ENCODE measurements at places on chromosomes 7 and 10.

DNA sequence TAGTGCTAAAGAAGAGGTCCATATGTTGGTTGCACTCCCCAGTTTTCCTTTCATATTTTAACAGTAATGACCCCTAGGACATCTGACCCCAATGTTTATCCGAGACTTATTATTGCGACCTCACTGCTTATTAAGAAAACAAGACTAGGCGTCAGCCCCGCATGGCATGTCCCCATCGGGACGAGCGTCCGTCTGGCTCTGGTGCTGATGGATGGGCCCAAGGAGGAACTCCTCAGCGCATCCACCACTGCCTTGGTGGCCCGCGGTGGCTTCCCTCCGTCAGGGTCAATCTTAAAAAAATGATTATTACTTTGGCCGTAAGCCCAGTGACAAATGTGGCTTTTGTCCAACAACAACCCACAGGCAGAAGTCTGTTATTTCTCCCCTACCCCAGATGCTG lies 40.1 kb upstream of the CXCL12 start:
- no peak for DNase-seq

GRCh38 chr7:155289107-155289506 lies 8.6 kb upstream of the INSIG1 start:
- DNase-seq = no peak

GRCh38 chr7:45295222-45295621 lies 137.6 kb downstream of the RAMP3 start:
- no peak for DNase-seq

DNA sequence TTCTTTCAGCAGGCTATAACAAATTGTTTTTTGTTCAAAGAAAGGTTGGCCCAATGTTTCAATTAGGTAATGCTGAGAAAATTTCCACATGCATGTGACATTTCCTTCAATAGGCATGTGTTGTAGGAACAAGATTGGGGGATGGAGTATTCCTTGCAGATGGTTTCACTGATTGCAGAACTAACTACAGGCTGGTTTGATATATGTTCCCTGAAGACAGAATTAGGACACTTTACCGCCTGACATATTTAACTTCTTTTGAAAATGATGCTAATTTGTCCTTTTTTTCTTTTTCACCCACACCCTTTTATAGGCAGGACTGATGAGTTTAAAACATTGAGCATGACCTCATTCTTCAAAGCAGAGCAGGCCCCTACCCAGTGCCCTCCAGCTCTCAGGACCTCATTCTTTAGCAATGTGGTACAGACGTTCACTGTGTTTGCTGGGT lies 163.3 kb downstream of the CPED1 start:
- no peak for DNase-seq

DNA sequence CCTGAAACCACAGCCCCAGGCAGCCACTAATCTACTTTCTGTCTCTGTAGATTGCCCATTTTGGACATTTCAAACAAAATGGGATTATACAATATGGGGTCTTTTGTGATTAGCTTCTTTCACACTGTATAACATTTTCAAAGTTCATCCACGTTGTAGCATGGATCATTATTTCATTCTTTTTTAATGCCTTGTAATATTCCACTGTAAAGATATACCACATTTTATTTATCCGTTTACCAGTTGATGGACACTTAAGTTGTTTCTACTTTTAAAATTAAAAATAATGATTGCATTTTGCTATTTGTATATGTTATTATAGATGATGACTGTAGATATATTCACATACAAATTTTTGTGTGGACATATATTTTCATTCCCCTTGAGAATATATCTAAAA lies 60.7 kb downstream of the CUBN start:
- DNase-seq = no peak

DNA sequence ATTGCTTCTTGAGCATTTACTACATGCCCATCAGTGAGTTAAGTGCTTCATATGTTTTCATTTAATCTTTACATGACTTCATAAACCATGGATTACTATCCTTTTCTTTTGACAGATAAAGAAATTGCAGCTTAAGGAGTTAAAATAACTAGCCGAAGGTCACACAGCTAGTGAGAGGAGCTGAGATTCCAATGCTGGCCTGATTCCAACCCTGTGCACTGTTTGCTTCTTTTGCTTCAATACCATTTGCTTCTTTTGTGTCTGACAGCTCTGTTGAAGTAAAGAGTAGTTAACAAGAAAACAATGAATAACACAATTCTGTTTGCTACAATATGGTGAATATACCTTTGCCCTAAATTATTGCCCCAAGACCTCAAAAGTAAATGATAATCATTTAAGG lies 132.4 kb downstream of the GRM3 start:
- DNase-seq = no peak

- DNase-seq = no peak
Observed at GRCh38 chr10:63692220-63692896, 171.2 kb downstream of the REEP3 start.

GRCh38 chr7:141785706-141786552 lies 4.1 kb upstream of the TAS2R5 start:
- no peak for DNase-seq

DNA sequence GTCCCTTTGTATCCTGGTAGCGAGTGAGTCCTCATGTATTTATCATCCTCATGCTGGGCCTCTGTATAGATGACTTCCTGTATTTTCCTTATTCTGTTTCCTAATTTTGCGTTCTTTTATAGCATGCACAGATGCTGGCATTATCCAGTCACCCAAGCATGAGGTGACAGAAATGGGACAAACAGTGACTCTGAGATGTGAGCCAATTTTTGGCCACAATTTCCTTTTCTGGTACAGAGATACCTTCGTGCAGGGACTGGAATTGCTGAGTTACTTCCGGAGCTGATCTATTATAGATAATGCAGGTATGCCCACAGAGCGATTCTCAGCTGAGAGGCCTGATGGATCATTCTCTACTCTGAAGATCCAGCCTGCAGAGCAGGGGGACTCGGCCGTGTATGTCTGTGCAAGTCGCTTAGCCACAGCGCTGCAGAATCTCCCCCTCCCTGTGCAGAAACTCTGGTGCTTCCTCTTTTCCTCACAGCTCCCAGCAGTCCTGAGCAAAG lies 183.1 kb upstream of the PRSS58 start:
- DNase-seq = no peak

GRCh38 chr10:58952747-58953466 lies 223.5 kb upstream of the PHYHIPL start:
- DNase-seq = no peak

DNA sequence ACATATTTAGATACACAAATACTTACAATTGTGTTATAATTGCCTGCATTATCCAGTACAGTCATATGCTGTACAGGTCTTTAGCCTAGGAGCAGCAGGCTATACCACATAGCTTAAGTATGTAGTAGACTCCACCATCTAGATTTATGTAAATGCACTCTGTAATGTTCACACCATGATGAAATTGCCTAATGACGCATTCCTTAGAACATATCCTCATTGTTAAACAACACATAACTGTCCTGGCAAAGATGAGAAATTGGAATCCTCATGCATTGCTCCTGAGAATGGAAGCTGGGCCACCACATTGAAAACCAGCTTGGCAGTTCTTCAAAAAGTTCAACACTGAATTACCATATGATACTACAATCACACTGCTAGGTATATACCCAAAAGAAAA lies 1002.8 kb upstream of the CELF2 start:
- DNase-seq = no peak

Measured in activated CD4-positive, CD25-positive, alpha-beta regulatory T cell treated with anti-CD3 and anti-CD28 coated beads, Interleukin-2, amount 50 U/mL, for 16 hours (primary cell).